ENCODE measurements at places on chromosomes 4 and X. TPM values are rescaled to one million over a fixed set of nuclear protein-coding genes. Genes with fewer than 3 reads are reported as not detected.

PGAM4 gene
- total RNA-seq, result not detected

RHOXF2 gene
- not detected for total RNA-seq

HS3ST1 gene
- 0.65 TPM for total RNA-seq

STK32B gene
- 3.2 TPM for total RNA-seq

RAB33B gene
- total RNA-seq, result 16.4 TPM

ASMTL gene
- 17.9 TPM for total RNA-seq

TLL1 gene
- total RNA-seq, result 0.10 TPM

CAPN6 gene
- 0.07 TPM for total RNA-seq

SYP gene
- 0.59 TPM for total RNA-seq

HHIP gene
- 11.1 TPM for total RNA-seq

CD38 gene
- 0.07 TPM for total RNA-seq

PGM2 gene
- 26.5 TPM for total RNA-seq

FDCSP gene
- total RNA-seq, result not detected

MAMLD1 gene
- 1.1 TPM for total RNA-seq

POLR2B gene
- 94.8 TPM for total RNA-seq

ERCC6L gene
- 1.6 TPM for total RNA-seq

All from smooth muscle cell of the pulmonary artery (primary cell).